ENCODE measurements at places on chromosomes 13 and 19.
A peak's percentile ranks its signal among the peaks of the same experiment; 100 is the strongest.

DNA sequence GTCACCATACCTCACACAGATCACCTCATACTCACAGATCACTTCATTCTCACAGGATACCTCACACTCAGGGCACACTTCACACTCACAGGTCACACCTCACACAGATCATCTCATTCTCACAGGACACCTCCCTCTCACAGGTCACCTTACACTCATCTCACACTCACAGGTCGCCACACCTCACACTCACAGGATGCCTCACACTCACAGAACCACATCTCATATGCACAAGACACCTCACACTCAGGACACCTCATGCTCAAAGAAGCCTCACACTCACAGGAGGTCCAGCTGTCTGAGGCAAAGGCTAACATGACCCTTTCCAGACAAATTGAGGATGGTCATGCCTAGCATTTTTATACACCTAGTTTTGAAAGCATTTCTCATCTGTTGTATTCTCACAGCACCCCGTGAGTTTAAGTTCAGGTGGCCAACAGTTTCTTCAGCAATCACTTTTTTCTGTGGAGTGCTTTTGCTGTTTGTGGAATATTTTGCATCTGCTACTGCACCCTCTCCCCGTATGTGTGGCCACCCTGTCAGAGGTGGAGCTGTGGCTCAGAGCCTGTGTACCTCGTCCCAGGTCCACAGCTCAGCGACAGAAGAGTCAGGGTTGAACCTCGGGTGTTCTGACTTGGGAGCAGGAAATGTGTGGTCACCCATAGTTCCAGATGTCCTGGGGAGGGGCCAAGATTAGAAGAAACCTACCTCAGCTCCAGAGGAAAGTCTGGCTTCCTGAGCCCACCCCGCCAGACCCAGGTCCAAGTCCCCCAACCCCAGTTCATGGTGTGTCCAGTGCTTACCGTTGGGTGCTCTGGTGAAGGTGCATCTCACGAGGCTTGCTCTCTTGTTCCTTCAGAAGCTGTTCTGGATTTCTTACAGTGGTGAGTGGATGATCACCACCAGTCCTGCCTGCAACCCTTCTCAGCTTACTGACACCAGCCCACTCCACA lies 7.6 kb downstream of the F7 start:
- DNase-seq, result no peak

- DNase-seq, result no peak
Measured at GRCh38 chr19:15294561-15294990, 37.8 kb downstream of the BRD4 start.

GRCh38 chr19:3618144-3618810 lies 8.3 kb downstream of the CACTIN start:
- peak; percentile 39 for DNase-seq

- no peak for DNase-seq
Measured at GRCh38 chr13:111904166-111904565, 162.8 kb upstream of the SOX1 start.

GRCh38 chr13:80166352-80166751 lies 174.6 kb downstream of the SPRY2 start:
- no peak for DNase-seq

DNA sequence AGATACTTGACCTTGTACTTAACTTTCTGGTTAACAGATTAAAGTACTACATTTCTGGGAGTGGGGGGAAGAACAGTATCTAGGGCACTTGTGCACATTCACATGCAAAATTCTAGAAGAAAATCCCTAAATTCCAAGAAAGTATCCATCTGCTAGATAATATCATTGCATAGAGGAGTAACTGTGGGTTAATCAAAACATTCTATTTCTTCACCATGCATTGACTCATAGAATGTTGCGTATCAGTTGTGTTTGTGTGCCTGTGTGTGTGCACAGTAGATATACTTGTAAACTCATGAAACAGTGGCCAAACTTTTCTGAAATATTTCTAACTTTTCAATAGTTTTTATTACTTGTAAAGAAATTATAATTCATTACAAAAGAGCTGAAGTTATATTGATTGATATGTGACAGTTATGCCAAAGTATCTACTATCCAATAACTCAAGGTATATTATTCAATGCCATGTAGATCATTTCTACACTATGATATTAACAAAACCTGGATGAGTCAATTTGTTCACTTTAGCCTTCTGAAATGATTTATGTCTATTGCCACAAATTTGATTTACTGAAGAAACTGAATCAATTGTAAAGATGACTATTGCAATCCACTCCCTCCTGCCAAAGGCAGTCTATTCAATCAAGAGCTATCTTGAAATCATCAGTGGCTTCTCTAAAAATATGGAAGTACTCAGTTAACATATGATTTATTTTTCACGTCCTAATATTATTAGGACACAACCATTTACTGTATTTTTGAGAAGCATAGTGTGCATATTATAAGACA lies 756.7 kb upstream of the ARGLU1 start:
- no peak for DNase-seq

DNA sequence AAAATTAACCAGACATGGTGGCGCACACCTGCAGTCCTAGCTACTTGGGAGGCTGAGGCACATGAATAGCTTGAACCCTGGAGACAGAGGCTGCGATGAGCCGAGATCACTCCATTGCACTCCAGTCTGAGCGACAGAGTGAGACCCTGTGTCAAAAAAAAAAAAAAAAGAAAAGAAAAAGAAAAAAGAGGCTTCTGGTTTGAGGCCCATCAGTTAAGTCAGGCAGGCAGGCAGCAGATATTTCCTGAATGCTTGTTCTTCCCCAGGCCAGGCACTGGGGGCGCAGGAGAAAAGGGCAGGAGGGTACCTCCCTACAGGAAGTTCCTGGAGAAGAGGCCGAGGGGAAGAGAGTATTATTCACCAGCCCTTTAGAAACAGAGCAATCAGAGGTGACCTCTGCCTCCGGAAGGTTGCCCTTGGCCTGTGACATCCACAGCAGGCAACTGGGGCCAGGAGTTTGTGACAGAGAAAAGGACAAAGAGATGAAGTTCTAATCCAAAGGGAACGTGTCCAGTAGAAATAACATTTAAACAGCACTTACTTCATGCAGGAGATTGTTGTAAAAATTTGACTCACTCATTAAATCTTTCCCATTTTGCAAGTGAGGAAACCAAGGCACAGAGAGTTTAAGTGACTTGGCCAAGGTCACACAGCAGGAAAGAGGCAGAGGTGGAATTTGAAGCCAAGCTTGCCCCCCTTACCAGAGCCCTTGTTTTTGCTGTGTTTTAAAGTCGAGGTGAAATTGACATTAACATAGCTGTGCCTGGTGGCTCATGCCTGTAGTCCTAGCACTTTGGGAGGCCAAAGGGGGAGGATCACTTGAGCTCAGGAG lies 4.3 kb upstream of the RLN3 start:
- no peak for DNase-seq

GRCh38 chr13:27917121-27917947 lies 2.5 kb upstream of the PDX1 start:
- DNase-seq, result no peak

DNA sequence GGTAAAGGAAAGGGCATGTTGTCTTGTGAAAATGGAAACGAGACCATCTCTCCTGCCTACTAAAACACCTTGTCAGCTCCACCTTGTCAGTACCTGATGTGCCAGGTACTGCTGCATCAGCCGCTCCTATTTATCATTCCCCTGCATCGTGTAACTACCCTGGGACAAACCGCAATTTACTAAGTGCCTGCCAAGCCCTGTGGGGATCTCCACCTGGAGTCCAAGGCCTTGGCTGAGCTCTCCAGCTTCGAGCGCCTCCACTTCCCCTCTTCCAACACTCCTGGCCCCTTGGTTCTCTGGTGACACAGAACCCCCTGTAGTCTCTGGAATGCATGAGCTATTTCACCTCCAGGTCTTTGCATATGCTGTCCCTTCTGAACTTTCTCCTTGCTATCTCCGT lies 25.9 kb upstream of the CCNP start:
- DNase-seq, result no peak

DNA sequence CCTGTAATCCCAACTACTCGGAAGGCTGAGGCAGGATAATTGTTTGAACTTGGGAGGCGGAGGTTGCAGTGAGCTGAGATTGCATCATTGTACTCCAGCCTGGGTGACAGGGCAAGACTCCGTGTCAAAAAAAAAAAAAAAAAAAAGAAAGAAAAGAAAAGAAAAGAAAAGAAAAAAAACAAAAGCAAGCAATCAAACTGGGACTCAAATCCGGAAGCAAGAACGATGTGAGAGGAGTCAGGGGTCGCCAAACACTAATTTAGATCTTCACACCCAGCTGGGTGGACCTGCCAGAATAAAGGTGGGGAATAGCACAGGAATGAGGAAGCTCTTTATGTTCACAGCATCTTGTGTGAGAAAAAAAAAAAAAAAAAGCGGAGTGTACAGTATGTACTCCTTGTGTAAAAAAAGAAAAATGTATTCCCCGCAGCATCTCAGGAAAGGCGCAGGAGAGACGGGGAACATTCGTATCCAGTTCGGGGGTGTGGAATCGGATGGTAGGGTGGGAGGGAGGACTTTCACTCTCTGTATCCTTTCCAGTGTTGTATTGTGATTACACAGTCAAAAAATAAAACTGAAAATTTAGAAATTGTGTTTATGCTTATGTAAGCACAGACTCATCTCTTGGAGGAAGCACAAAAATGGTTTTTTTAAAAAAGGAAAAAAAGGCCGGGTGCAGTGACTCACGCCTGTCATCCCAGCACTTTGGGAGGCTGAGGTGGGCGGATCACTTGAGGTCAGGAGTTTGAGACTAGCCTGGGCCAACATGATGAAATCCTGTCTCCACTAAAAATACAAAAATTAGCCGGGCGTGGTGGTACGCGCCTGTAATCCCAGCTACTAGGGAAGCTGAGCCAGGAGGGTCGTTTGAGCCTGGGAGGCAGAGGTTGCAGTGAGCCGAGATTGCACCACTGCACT lies 7.6 kb downstream of the DNAJB1 start:
- no peak for DNase-seq

GRCh38 chr19:46533078-46533620 lies 37.5 kb upstream of the PNMA8B start:
- DNase-seq, result no peak

GRCh38 chr19:495081-495401 lies 1.2 kb upstream of the MADCAM1 start:
- no peak for DNase-seq

- no peak for DNase-seq
Measured at GRCh38 chr19:58007285-58007684, 4.7 kb upstream of the ZNF606 start.

DNA sequence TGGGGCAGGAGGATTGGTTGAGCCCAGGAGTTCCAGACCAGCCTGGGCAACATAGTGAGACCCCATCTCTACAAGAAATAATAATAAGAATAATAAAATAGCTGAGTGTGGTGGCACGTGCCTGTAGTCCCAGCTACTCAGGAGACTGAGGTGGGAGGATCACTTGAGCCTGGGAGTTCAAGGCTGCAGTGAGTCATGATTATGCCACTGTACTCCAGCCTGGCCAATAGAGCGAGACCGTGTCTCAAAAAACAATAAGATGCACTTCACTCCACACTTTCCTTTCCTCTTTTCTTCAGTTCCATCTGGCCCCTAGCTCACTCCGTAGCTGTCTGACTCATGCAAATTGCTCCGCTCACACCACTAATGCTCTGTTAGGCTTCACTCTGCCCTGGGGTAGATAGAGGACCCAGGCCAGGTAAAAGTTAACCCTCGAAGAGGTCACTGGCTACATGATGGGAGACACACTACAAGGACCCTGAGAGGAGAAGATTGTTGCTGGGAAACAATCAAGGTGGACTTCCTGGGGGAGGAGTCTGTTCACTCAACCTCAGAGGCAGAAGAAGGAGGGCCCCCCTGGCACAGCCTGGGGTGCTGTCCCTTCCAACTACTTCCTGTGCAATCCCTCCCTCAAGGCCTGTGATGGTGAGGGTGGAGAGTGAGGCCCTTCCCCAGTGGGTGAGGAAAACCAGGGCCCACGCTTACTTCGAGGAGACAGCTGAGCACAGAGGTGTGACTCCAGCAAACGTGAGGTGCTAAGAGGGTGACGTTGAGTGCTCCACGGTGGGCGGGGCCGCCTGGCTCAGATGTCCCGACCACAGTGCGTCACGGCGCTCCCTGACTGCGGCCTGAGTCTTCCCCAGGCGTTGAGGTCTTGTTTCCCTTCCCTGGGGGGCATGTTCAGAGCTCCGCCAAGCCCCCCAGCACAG lies 8.8 kb upstream of the TNFSF9 start:
- no peak for DNase-seq

DNA sequence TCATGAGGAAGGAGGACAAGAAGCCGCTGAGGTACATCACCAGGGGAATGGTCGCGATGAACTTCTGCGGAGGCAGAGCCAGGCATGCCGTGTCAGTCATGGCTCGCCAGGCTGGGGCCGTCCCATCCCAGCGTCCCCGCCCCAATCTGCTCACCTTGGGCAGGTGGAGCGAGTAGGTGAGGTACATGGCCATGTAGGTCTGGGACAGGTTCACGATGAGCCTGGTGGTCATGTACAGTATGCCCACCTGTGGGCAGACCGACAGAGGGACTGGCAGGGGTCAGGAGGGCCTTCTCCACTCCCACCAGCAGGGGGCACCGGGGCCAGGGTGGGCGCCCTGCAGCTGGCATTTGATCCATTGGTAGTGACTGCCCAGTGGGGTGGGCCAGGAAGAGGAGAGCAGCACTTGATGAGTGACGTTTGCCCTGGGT lies 8.3 kb downstream of the TEKTIP1 start:
- DNase-seq, result no peak

GRCh38 chr13:20798027-20798426 lies 24.3 kb upstream of the EEF1AKMT1 start:
- DNase-seq, result no peak

DNA sequence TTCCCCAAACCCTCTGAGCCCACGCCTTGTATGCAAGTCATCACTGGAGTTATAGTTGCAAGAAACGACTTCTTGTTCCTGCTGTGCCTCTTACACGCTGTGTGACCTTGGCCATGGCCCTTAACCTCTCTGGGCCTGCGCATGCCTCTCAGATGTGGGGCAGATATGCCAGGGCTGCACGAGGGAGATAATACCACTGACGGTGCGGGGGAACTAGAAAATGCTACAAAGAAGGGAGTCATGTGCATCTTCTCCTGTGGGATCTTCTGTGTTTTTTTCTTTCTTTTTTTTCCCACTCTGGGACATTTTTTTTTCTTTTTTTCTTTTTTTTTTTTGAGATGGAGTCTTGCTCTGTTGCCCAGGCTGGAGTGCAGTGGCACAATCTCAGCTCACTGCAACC lies 4.3 kb upstream of the SAMD1 start:
- no peak for DNase-seq

DNA sequence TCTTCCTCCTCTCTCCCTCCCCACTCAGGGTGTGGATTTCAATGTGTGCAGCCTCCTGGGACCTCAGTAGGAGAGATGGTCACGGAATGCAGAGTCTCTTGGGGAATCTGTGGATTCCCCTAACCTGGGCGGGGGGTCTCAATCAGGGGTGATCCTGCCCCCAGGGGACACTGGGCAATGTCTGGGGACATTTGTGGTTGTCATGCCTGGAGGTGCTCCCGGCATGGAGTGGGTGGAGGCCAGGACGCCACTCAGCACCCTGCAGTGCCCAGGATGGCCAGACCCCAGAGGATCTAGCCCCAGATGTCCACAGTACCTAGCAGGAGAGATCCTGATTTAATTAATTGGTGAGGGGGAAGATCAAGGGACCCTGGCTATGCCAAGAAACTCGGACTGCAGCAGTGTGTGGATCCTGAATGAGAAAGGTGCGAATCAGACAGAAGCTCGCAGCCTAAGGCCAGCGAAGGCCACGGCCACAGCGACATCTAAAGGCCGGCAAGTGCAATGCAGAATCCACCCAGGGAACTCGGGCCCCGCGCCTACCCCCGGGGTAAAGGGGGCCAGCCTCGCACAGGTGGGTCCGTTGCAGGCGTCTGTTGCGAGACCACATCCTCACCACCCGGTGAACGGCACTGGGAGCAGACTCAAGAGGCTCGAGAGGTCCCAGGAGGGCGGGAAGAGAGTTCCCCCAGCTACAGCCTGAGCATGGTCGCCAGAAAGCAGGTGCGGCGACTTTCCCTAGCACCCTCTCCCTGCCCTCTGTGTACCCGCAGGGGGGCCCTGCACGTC lies 88.8 kb downstream of the GNG7 start:
- DNase-seq, result no peak

- no peak for DNase-seq
Measured at GRCh38 chr19:40831502-40832430, 18.5 kb downstream of the CYP2A6 start.
